ENCODE measurements at places on chromosomes 6 and 20. TPM values are rescaled to one million over a fixed set of nuclear protein-coding genes. Genes with fewer than 3 reads are reported as not detected.
A peak's percentile ranks its signal among the peaks of the same experiment; 100 is the strongest.

- peaks cover 16% of the 10 kb centered on the region for H3K27me3 ChIP-seq
- H3K4me3 ChIP-seq: no peak overlapping the region
- H3K27ac ChIP-seq: no peak overlapping the region
- DNase-seq: no peak
- no peaks in the 10 kb centered on the region for H3K36me3 ChIP-seq
Observed at GRCh38 chr6:167840160-167840525, 13.4 kb downstream of the AFDN start.

- no peak for DNase-seq
- no peaks in the 10 kb centered on the region for H3K27me3 ChIP-seq
- H3K4me1 ChIP-seq: peaks cover 9% of the 10 kb centered on the region
- H3K4me3 ChIP-seq: no peak overlapping the region
Observed at GRCh38 chr20:49999329-49999728, 16.5 kb downstream of the SNAI1 start.

GRCh38 chr6:143691900-143692636 lies 14.3 kb downstream of the PHACTR2 start:
- no peak overlapping the region for H3K27ac ChIP-seq
- no peak overlapping the region for H3K4me3 ChIP-seq
- H3K36me3 ChIP-seq: no peaks in the 10 kb centered on the region

DNA sequence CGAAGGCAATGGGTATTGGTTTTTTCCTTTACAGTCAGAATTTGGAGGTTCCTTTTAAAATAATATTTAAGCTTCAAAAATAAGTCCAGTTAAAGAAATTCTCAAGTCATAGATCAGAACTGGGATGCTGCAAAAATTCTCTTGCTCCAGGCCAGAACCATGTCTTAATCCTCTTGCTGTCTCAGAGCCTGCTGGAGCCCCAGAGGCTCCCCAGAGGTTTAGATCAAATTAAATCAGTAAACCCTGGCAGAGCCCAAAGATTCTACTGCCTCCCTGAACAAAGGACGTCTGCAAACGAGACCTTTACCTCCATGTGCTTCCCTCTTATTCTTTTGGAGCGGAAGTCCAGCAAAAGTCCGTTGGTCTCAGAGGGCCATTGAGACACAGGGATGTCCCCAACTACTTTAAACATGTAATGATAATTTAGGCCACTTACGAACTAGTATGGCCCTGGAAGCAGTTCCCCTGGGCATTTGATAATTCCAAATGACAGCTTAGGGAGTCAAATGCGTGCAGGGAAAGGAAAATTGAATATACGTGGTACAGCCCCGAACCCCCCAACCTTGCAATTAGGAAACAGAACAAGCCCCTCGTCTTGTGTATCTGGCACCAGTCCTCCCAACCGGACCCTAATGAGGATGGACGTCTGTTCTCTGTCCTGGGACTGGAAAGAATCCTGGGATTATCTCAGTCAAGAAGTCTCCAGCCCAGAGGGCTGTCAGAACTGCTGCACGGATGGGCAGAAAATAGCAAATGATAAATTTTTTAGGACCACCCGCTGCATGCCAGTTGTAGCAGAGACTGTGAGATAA lies 31.5 kb downstream of the SULF2 start:
- no peak for DNase-seq
- H3K27ac ChIP-seq: no peak overlapping the region
- H3K36me3 ChIP-seq: no peaks in the 10 kb centered on the region
- peaks cover 4% of the 10 kb centered on the region for H3K4me1 ChIP-seq

GRCh38 chr6:100105138-100105537 lies 111.1 kb upstream of the MCHR2 start:
- DNase-seq: no peak
- H3K4me1 ChIP-seq: peaks cover 4% of the 10 kb centered on the region

GRCh38 chr6:43129434-43130194 lies 41.5 kb upstream of the SRF start:
- no peak overlapping the region for H3K27ac ChIP-seq
- no peak overlapping the region for H3K4me3 ChIP-seq
- H3K27me3 ChIP-seq: no peaks in the 10 kb centered on the region
- no peak for DNase-seq

- no peaks in the 10 kb centered on the region for H3K27me3 ChIP-seq
- no peak overlapping the region for H3K4me3 ChIP-seq
- H3K27ac ChIP-seq: no peak overlapping the region
- no peaks in the 10 kb centered on the region for H3K4me1 ChIP-seq
Observed at GRCh38 chr6:145490068-145490467, 245.3 kb downstream of the EPM2A start.

DNA sequence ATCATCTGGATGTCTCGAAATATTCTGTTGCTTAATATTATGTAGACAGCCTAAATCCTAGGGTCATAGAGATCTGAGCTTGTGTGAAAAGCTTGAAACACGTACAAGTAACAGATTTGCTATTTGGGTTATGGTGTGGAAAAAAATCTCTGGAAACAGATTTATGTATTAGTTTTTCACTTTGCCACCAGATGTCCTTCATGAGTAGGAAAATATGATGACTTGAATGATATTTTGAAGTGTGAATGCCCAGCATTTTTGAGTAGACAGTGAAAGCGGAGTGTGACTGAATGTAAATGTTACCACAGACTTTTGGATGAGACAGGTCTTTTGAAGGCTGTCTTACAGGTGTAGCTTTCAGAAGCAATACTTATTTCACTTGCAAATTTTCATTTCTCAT lies 4.2 kb upstream of the BMP6 start:
- peaks cover 10% of the 10 kb centered on the region for H3K4me1 ChIP-seq
- no peak for DNase-seq
- H3K36me3 ChIP-seq: no peaks in the 10 kb centered on the region
- no peak overlapping the region for H3K27ac ChIP-seq
- H3K4me3 ChIP-seq: no peak overlapping the region
- peaks cover 47% of the 10 kb centered on the region for H3K27me3 ChIP-seq

- no peak overlapping the region for H3K27ac ChIP-seq
- H3K27me3 ChIP-seq: no peaks in the 10 kb centered on the region
- no peak for DNase-seq
- H3K36me3 ChIP-seq: no peaks in the 10 kb centered on the region
Observed at GRCh38 chr6:72940265-72940664, 285.0 kb downstream of the KHDC1L start.

GRCh38 chr6:41722969-41723529 lies 12.4 kb downstream of the TFEB start:
- no peak overlapping the region for H3K4me3 ChIP-seq
- H3K36me3 ChIP-seq: no peaks in the 10 kb centered on the region
- peaks cover 5% of the 10 kb centered on the region for H3K4me1 ChIP-seq
- DNase-seq: no peak
- H3K27me3 ChIP-seq: no peaks in the 10 kb centered on the region

DNA sequence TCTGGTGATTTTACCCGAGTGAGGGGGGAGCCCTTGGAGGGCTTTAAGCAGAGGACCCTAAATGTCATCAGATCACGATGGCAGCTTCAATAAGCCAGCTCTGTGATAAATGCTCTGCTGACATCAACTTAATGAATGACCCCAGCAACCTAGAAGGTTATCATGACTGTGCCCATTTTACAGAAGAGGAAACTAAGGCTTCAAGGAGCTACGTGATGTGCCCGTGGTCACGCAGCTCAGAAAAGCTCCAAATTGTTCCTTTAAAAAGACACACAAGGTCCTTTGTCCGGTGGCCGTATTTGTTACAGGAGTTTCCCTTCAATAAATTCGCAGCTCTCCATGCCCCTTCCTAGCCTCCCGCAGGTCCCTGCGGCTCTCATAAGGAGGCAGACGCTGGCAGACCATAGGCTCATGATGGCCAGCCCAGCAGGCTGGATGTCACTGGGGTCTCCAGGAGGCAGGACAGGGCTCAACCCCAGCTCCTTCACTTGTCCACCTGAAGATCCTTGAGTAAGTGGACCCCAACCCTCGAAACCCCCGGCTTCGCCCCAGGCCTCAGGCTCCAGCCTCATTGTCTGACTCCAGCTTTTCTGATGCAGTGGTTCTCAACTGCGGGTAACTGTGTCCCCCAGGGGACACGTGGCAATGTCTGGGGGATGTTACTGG lies 106.4 kb downstream of the BMP7 start:
- no peak for DNase-seq
- no peaks in the 10 kb centered on the region for H3K36me3 ChIP-seq
- no peaks in the 10 kb centered on the region for H3K4me1 ChIP-seq

DNA sequence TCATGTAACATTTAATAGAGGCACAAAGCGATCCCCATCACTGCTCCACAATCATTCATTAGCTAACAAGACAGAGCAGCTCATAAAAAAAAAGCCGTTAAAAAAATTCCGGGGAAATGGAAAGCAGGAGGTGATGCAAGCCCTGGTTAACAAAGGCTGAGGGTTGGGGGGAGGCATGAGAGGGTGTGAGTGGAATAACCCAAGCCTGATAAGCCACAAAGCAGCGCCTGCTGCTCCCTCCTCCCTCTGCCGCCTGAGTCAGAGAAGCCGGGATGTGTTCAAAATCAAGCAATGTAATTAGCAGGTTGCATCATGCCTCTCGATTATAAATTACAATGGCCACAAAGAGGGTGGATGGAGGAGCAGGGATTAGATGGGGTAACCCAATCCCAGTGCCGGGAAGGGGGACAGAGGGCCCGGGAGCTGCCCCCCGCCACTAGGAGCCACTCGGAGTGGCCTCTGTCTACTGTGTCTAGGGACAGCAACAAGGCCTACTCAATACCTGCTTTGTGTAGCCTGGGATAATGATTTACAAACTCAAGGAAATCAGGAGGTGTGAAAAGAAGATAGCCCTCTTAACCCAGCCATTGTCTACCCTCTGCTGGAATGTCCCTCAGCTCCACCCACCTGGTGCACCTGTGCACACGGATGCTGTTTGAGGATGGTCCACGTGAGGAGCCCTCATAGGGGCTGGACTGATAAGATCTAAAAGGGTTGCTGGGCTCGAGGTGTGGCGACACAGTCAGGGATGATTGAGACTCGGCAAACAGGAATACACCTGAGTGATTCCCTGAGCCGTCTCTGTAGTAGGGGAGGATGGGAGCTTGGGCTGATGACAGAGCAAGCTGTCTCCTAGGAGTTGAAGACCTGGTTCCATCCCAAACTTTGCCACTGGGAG lies 156.9 kb downstream of the VEGFA start:
- H3K27ac ChIP-seq: no peak overlapping the region
- no peak overlapping the region for H3K4me3 ChIP-seq
- H3K27me3 ChIP-seq: no peaks in the 10 kb centered on the region
- no peak for DNase-seq

DNA sequence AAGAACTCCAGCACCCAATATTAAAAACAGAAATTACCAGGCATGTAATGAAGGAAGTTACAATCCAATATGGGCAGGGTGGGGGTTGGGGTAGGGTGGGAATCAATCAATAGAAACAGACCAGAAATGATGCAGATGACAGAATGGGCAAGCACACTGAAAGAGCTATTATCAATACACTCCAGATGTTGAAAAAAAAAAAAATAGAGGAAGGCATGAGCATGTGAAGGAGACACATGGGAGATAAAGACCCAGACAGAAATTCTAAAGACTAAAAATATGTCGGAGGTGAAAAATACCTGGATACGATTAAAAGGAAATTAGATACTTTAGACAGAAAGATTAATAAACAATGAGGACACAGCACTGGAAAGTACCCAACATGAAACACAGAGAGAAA lies 19.1 kb upstream of the ZC3H12D start:
- H3K4me3 ChIP-seq: no peak overlapping the region
- peak overlapping the region; percentile 6 for H3K27ac ChIP-seq
- H3K36me3 ChIP-seq: peaks cover 50% of the 10 kb centered on the region
- no peak for DNase-seq
- no peaks in the 10 kb centered on the region for H3K27me3 ChIP-seq
- peaks cover 24% of the 10 kb centered on the region for H3K4me1 ChIP-seq

DNA sequence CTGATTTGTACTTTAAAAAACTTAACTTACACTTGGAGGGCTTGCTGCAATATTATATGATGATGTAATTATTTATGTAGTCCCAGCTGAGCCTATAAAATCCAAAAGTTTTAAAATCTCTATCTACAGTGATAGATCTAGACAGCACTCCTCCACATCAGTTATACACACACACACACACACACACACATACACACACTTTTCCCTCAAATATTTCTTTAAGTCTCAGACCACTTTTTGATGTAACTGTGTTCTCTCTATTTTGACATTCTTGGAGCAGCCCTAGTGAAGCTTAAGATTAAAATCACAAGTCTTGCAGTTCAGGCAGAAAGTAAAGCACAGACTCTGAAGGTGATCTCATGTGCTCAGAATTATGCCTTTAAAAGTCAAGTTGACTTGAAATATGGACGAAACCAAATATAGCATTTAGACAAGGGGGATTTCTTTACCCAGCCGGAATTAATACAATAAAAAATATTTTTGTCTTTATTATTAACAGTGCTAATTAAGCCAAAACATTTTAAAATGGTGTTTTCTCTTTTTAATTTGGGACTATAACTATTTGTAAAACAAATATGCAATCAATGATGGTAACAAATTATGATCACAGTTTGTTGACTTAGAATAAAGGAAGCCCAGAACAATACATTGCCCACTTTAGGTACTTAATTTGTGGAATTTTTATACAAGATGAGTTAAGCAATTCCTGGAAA lies 63.5 kb upstream of the TMEM30A start:
- H3K27ac ChIP-seq: no peak overlapping the region
- H3K4me3 ChIP-seq: no peak overlapping the region
- H3K27me3 ChIP-seq: peaks cover 30% of the 10 kb centered on the region
- no peaks in the 10 kb centered on the region for H3K36me3 ChIP-seq

GRCh38 chr6:73200735-73201134 lies 24.6 kb downstream of the KHDC1L start:
- peaks cover 2% of the 10 kb centered on the region for H3K4me1 ChIP-seq
- H3K4me3 ChIP-seq: no peak overlapping the region
- H3K27me3 ChIP-seq: no peaks in the 10 kb centered on the region

DNA sequence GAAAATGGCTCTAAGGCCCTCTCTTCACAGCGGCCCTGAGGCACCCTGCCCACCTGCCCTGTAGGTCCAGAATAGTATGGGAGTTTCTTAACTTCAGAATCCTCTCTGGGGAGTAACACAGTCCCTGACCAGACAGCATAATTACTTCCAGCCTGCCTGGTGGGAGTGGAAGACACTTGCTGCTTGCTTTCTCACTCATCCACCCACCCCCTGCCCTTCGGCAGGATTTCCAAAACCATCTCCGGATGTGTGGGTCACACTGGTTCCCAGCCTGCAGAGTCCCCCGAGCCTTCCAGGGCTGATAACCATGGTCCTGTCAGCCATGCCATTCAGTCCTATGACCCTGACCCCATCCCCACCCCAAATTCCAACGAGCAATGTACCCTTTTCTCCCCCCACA lies 5.4 kb downstream of the SLC29A1 start:
- H3K27me3 ChIP-seq: no peaks in the 10 kb centered on the region
- peaks cover 67% of the 10 kb centered on the region for H3K36me3 ChIP-seq
- H3K4me3 ChIP-seq: no peak overlapping the region

DACT2 gene
- 0.80 TPM for total RNA-seq

TMC2 gene
- not detected for total RNA-seq

MCHR2 gene
- not detected for total RNA-seq

HLA-DPB1 gene
- total RNA-seq: 11.8 TPM

BEND3 gene
- total RNA-seq: 15.9 TPM

TTLL9 gene
- total RNA-seq: not detected

Measured in activated T-helper 2 cell treated with anti-CD3 and anti-CD28 coated beads, Interferon-gamma antibody, Interleukin-2, Interleukin-4, amounts not matched to agents 10 μg/mL and 5 μg/mL and 100 μg/mL, durations not matched to agents 14 hours and 24 hours and 36 hours (primary cell).